Camera-type eye (tissue), 1 donor: ENCODE measurements at places on chromosomes 16 and 17. TPM values are rescaled to one million over a fixed set of nuclear protein-coding genes. Genes with fewer than 3 reads are reported as not detected.

ZFP1 gene
- total RNA-seq = 37.9 TPM

LYRM1 gene
- total RNA-seq = 57.5 TPM

CTNS gene
- total RNA-seq = 13.8 TPM

TMED6 gene
- not detected for total RNA-seq

FSCN2 gene
- 7.9 TPM for total RNA-seq

CRYBA1 gene
- 4,794 TPM for total RNA-seq

ENPP7 gene
- not detected for total RNA-seq
